Stimulated activated CD8-positive, alpha-beta memory T cell treated with anti-CD3 and anti-CD28 coated beads, Interleukin-12 subunit alpha, Interleukin-12 subunit beta, amount 100 ng/mL, for 1 hour (primary cell): ENCODE measurements at places on chromosomes 7 and 10.
A peak's percentile ranks its signal among the peaks of the same experiment; 100 is the strongest.

DNA sequence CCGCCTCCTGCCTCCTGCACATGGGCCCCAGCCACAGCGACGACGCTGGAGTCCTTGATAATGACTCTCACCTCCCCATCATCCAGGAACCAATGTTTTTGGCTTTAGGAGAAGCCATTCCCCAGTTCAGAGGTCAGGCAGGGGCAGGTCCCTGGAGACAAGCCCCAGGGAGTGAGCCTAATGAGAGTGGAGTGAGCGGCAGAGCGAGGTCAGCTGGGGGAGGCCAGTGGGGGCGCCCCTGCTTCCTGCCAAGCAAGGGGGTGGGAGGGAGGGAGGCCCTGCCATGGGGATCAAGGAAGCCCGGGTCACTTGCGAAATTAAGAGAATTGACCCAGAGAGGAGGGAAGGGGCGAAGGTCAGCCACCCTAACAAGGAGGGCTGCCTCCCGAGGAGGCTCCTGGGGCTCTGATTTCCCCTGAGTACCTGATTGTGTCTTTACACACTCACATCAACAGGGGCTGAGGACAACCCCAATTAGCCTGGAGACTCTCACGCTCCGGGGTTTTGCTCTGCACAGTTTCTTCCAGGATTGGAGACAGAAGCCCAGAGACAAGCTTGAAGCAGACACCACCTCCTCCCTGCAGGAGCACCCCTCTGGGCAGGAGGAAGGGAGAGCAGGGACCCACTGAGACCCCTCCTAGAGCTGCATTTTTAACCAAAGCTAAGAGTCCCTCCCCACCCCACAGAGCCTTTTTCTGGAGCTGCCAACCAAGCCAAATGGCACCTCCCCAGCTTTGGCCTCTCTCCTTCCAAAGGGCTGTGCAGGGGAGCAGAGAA is 112.1 kb downstream of the COL13A1 start:
- DNase-seq, result no peak

- DNase-seq, result peak; percentile 32
Observed at GRCh38 chr10:62050893-62051433, 149.5 kb downstream of the ARID5B start.

GRCh38 chr10:14926722-14927416 is 27.0 kb downstream of the DCLRE1C start:
- DNase-seq, result no peak

- no peak for DNase-seq
Observed at GRCh38 chr10:115659616-115660015, 566.5 kb downstream of the ATRNL1 start.

GRCh38 chr10:92122941-92123450 is 167.9 kb downstream of the CPEB3 start:
- DNase-seq, result no peak

DNA sequence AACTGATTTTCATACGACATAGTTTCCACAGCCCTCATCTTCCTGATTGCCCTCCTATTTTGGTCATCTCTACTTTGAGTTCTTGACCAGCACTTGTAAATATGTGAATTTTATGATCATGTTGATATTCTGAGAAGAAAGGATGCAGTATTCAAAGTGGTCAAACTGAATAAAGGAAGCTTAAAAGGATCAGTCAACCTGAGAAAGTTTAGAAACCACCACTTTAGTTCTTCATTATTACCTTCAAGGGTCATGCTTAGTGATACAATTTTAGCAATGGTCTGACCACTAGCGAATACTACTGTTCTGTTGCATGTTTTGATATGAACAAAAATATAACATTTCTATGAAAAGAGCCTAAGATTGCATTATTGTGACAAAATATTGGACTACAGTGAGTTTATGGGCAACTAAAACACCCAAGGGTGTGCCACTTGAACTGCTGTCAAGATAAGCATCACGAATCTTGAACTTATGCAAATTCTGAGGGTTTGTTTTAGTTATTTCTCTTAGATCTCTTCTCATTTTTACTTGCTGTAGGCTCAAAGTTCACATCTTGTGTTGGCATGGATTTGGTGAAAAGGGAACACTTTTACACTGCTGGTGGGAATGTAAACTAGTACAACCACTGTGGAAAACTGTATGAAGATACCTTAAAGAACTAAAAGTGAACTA is 247.7 kb downstream of the IPMK start:
- DNase-seq, result no peak

GRCh38 chr7:112162142-112162766 is 43.9 kb downstream of the DOCK4 start:
- no peak for DNase-seq

- no peak for DNase-seq
Observed at GRCh38 chr7:100893910-100894721, 1.6 kb downstream of the ACHE start.

DNA sequence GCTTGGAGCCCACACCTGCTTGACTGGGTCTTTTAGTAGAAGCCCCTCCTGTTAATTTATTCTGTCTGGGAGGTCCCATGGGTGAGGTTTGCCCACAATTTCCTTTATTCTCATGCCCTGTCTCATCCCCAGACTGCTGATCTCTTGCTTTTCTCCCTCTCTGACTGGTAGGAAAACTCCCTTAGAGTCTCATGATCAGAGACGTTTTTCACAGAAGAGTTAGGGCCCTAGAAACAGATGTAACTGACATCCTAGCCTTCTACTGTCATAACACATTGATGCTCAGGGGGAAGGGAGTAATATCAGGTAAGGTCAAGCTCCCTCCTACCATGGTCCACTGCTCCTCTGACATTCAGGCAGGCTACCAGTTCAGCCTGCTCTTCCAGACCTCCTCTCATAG is 43.7 kb upstream of the WASL start:
- no peak for DNase-seq

GRCh38 chr10:102613286-102613685 is 31.0 kb upstream of the TRIM8 start:
- no peak for DNase-seq

- no peak for DNase-seq
Observed at GRCh38 chr10:6739530-6740174, 159.6 kb upstream of the PRKCQ start.

DNA sequence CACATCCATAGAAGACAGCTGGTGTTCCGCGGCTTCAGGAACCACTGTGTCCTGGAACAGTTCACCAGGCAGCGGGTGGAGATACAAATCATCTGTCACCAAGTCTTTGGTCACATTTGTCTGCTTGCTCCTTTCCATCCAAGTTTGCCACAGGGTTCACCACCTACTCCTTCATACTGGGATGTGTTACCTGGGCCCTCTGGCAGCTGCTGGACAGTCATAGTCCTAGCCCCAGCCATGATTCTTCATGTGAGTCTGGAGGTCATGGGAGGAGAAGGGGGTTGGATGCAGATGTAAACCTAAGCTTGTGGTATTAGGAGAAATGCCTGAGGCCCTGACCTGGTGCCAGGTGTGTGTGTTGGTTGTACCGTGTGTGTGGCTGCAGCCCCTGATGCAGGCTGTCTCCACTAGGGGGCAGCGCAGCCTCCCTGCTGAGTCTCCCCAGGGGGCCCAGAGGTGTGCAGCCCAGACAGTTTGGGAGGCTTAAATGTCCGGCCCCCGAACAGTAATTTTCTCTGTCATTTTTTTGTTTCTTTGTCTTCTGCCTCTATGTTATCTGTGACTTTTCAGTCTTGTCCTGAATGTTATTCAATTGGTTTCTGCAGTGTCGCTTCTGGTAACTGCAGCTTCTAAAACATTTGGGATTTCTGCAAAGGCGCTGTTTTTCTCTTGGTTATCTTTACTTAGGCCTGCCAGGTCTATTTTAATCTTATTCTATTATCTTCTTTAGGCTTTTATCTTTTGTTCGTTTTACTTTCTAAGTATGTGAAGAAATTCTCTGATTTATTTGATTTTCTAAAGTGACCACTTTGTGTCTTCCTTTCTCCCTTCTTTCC is 14.8 kb downstream of the NPS start:
- peak; percentile 4 for DNase-seq

DNA sequence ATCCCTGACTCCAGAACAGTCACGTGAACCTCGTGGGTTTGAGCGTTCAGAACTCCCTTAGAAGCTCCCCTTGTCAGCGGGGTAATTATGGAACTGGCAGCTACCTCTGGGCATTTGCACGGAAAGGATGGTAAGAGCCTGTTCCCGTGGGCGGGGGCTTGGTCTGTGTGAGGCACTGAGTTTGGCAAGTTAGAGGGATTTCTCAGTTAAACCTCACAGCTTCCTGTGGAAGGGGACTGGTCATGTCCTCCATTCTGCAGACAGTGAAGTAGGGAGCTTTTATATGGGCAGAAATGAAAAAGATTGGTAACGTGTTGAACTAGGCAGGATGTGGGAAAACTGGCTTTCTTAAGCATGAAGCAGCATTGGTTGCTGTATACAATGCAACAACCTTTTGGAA is 16.0 kb downstream of the PALD1 start:
- DNase-seq, result no peak

DNA sequence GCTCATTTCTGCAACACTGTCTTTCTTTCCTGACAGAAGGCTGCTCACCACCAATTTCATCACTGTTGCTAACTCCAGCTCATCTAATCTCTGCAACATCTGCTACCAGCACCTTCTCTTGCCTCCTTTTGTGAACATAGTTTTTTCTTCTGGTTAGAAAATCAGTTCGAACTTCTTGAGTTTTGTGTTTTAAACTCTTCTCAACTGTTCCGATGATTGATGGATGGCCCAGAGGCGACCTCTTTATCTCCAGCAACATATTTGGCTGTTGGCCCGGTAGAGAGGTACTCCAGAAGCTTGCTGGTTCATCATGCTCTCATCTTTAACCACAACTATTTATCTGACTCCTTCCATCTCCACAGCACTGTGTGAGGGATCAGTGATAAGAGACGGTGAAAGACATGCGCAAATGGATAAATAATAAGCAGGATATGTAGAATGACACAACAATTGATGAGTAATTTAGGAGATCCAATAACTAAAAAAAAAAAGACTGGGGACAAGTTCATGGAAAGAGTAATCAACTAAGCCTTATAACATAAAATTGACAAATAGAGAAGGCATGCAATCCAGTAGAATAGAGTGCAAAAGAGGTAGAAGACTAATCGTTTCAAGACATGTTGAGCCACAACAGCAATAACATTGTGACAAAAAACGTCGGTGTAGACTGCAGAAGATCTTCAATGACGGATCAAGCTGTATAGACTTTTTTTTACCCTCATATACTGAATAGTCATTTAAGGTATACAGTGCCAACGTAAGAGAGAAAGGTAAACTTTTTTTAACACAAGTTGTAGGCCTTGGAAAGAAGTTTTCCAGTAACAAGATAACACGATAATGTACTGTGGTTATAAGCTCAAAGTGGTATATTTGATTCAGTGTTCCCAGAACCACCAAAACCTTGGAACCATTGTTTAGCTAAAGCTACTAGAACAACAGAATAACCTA is 152.2 kb downstream of the CRPPA start:
- no peak for DNase-seq

DNA sequence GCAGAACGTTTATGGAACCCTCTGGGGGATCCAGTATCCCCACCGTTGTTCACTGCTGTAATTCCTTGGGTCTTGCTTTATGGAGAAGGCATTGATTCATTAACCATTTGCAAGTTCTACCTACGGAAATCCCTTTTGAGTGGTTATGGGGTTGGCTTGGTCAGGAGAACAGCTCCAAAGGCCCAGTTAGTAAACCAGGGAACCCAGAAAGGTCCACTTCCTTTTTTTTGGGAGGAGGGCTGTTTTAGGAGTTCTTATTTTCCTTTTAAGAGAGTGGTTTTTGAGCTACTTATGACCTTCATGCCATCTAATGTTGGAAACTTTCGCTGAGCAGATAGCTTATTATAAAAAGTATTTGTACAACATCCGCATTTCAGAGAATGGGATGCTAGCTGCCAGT is 1.3 kb downstream of the POR start:
- DNase-seq, result no peak

DNA sequence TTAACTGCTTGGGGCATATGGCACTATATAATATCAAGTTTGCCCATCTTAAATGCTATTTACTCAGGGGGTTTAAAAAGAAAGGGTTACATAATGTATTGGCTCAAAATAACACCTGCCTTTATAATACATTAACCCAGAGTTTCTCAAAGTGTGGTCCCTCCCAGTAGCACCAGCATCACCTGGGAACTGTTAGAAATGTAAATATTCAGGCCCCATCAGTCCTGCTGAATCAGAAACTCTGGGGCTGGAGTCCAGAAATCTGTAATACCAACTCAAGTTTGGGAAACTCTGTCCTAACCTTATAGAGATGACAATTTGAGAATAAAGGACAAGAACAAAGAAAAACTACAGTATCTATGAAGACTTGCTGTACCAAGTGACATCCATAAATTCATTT is 270.7 kb downstream of the PARD3 start:
- no peak for DNase-seq

DNA sequence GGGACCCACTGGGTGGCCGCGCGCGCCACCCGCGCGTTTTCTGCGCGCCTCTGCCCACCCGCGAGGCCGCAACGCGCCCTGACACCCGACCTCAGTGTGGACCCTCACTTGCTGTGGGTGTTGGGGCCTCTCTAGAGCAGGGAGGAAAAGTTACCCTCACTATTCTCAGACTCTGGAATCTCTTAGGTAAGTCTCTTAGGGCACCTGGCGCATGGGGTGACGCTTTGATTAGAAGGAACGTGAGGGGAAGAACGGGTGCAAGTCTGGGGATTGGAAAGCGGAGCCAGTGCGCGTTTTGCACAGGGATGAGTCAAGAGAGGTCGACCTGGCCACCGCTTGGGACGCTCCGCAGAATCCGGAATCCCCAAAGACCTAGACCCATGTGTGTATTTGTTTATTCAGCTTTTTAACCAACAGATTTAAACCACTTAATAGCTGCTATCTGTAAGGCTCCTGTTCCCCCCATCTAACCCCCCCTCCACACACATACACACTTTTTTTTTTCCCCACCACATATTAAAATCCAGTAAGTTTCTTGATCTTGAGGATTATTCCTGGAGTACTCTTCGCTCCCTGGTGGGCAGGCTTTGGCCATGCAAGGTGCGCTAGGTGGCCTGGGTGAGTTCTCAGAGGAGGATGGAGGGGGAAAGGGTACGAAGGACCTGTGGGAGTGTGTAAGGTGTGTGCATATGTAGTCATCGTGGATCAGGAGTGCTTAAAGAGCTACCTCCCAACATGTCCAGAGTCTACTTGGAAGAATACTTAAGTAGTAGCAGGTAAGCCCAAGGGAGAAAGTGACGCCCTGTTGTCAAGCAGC is 169.1 kb upstream of the PPP1R3A start:
- DNase-seq, result no peak

GRCh38 chr7:142887282-142888015 is 1.9 kb upstream of the TRPV6 start:
- DNase-seq, result no peak

DNA sequence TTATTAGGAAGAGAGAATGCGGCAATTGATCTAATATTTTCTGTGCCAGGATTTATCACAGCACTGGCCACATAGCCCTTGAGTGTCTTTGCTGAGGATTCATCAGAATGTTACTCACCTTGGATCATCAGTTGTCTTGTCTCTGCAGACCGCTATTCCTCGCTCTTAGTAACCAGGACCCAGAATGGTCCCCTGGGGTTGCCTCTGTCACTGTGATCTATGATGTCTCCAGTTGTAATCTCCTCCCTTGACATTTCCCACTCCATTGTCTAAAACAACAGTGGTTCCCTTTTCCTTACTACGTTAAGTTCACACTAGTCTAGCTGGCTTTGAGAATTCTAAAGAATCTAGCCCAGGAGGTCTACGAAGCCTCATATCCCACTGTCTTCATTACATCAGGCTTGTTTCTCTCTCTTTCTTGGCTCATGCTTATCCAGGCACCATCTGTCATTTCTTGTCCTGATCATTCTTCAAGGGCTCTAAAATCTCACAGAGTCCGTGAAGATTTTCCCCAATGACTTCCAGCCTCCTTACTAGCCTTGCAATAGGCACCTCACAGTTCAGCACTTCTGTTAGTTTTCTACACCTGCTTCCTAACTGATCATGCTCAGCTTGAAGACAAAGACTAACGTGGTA is 125.8 kb downstream of the CUBN start:
- no peak for DNase-seq
